ENCODE measurements at places on chromosomes 13 and 19. TPM values are rescaled to one million over a fixed set of nuclear protein-coding genes. Genes with fewer than 3 reads are reported as not detected.

The LPAR2 gene
- total RNA-seq: 4.9 TPM

The OR7A5 gene
- total RNA-seq: not detected

The SBK2 gene
- total RNA-seq: 1.3 TPM

The MYPOP gene
- 7.6 TPM for total RNA-seq

The C19orf33 gene
- 715 TPM for total RNA-seq

The PNMA8B gene
- total RNA-seq: not detected

The TRAPPC6A gene
- 41.2 TPM for total RNA-seq

The CNFN gene
- total RNA-seq: 55.2 TPM

The SIX5 gene
- total RNA-seq: 25.4 TPM

The TINCR gene
- total RNA-seq: 3.9 TPM

The TTYH1 gene
- total RNA-seq: 0.30 TPM

The ZNF547 gene
- total RNA-seq: 1.7 TPM

The URAD gene
- total RNA-seq: not detected

The IGFL2 gene
- total RNA-seq: 0.52 TPM

The CYP4F8 gene
- not detected for total RNA-seq

The CRLF1 gene
- 3.1 TPM for total RNA-seq

The CD22 gene
- 0.95 TPM for total RNA-seq

The TMPRSS9 gene
- 0.03 TPM for total RNA-seq

The CCDC124 gene
- total RNA-seq: 120 TPM

The LIPE gene
- 2.9 TPM for total RNA-seq

The EPS8L1 gene
- 5.0 TPM for total RNA-seq

The ZNF667 gene
- total RNA-seq: not detected

The RGS9BP gene
- 0.51 TPM for total RNA-seq

The FAM174C gene
- total RNA-seq: 50.5 TPM

The GSX1 gene
- total RNA-seq: not detected

The PALM gene
- total RNA-seq: 18.2 TPM

The APBA3 gene
- 13.1 TPM for total RNA-seq

The ZFP30 gene
- total RNA-seq: 8.5 TPM

The PGLYRP2 gene
- not detected for total RNA-seq

The RB1 gene
- 16.2 TPM for total RNA-seq

The MISP gene
- 86.8 TPM for total RNA-seq

The INSL3 gene
- total RNA-seq: 0.31 TPM

The PTGER1 gene
- not detected for total RNA-seq

The CALR3 gene
- total RNA-seq: not detected

The LGI4 gene
- 0.13 TPM for total RNA-seq

The ZNF83 gene
- total RNA-seq: not detected

The ZDHHC20 gene
- 17.5 TPM for total RNA-seq

The SOX21 gene
- 0.82 TPM for total RNA-seq

The FBXL3 gene
- total RNA-seq: 17.3 TPM

The FAM216B gene
- total RNA-seq: not detected

The KIR2DL1 gene
- not detected for total RNA-seq

The LYPD5 gene
- total RNA-seq: 0.28 TPM

The CIC gene
- 52.2 TPM for total RNA-seq

The TPTE2 gene
- total RNA-seq: not detected

The BRCA2 gene
- 6.7 TPM for total RNA-seq

The PTBP1 gene
- total RNA-seq: 217 TPM

The AKAP8 gene
- total RNA-seq: 17.0 TPM

The SH2D3A gene
- 19.4 TPM for total RNA-seq

Measured in A549 treated with GW870086 at 1 μM for 4 hours (cell line).